Stimulated activated CD4-positive, alpha-beta T cell treated with anti-CD3 and anti-CD28 coated beads, Interleukin-1b, Interleukin-23, amount 100 ng/mL, for 4 hours (primary cell): ENCODE measurements at places on chromosomes 6 and 20.
A peak's percentile ranks its signal among the peaks of the same experiment; 100 is the strongest.

- peak; percentile 5 for DNase-seq
Measured at GRCh38 chr6:144582939-144583613, 297.9 kb downstream of the UTRN start.

DNA sequence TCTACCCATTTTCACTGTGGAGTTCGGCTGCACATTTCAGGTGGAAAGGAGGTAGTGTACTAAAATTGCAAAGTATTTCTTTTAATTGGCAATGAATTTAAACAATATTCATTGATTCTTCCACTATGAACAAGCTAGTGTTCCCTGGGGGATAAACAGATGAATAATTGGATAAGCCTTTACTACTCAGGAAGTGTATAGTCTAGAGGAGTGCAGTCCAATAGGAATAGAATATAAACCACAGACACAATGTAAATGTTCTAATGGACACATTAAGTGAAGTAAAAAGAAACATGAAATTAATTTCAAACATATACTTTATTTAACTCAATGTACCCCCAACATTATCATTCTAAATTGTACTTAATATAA is 28.7 kb downstream of the SGK1 start:
- DNase-seq, result no peak

- DNase-seq, result no peak
Measured at GRCh38 chr6:33213166-33213988, 5.1 kb downstream of the RING1 start.

DNA sequence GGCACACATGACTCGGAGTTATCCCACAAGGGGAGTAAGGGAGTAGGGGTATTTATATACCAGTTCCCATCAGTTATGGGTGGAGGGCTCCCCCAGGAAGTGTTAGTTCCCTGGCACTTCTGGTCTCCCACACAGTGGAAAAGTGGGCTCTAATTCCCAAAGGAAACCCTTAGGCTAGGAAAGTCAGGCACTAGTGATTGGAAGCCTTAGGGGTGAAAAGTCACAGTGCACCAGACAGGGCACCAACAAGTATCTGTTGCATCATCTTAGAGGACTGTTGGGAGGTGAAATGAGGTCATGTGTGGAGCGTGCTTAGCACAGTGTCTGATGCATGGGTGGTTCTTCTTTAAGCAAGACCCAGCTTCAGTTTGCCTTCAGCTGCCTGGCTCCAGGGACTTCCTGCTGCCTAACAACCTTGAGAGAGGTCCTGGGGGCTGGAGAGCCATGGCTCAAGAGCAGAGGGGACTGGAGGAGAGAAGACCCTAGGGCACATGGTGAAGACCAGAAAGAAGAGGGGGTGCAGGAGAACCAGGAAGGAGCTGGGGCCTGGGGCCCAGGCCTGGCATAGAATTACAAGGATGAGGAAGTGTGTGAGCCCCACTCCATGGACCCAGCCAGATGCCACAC is 7.5 kb upstream of the FOXP4 start:
- DNase-seq, result no peak

DNA sequence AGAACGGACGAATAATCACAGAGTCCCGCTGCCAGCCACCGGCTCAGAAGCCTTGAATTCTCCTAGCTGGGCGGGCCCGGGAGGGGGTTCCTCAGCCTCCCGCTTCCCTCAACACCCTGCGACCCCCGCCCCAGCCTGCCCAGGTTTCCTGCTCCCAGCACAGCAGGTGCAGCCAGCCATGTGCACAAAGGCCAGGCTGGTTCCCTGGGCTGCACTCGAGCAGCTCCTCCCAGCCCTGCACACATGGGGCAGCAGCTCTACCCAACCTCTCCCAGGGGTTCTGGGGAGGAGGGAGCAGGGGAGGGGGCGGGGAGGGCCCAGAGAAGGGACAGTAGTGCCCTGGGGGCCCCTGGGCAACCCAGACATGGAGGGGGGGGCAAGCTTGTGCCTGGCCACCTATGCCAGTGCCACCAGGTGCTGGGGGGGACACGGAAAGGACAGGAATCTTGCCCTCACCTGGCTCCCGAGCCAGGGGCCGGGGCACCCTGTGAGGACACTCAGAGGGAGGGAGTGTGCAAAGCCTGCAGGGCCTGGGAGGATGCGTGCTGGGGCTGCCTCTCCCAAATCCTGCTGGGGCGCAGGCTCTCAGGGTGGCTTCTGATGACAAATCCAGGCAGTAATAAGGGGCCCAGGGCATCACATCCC is 1.2 kb upstream of the NTSR1 start:
- DNase-seq, result no peak
